ENCODE measurements at places on chromosomes 6 and 20. TPM values are rescaled to one million over a fixed set of nuclear protein-coding genes. Genes with fewer than 3 reads are reported as not detected.

DLL1 gene
- 7.5 TPM for total RNA-seq

- no peak for DNase-seq
These were observed 73.2 kb downstream of the BCKDHB start for GRCh38 chr6:80179695-80180094.

GRCh38 chr6:134233180-134233955, 84.5 kb downstream of the SGK1 start:
- no peak for DNase-seq

DNA sequence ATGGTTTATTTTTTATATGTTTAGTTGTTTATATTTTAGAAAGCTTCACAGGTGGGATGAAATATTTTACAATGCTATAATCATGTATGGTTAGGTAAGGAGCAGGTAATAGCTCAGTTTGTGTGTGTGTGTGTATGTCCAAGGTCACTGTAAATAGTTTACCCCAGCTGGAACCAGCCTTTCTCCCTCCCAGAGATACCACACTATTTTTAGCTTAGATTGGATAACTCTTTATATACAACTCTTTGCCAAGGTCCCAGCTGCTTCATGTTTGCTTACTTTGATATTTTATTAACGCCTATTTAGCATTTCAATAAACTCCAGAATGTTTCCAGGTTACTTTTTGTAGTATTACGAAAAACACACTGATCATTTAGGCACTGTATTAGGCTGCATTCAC, 1.8 kb upstream of the PEX7 start:
- DNase-seq = no peak

- DNase-seq = peak; percentile 99
These were observed 588 bp upstream of the ACSS2 start for GRCh38 chr20:34875642-34876405.

DNA sequence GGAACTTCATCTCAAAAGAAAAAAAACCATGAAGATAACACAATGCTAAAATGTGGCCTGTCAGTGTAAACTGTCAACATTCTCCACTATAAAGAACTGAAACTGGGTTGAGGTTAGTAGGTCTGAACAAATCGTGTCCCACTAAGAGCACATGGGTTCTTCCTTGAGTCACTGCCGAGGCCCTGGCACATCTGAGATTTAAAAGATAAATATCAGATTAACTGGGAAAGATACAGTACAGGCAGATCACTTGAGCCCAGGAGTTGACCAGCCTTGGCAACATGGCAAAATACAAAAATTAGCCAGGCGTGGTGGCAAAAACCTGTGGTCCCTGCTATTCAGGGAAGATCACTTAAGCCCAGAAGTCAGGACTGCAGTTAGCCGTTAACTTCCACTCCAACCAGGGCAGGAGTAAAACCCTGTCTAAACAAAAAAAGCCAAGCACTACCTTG, 5.6 kb downstream of the EEF1A1 start:
- peak; percentile 12 for DNase-seq

DNA sequence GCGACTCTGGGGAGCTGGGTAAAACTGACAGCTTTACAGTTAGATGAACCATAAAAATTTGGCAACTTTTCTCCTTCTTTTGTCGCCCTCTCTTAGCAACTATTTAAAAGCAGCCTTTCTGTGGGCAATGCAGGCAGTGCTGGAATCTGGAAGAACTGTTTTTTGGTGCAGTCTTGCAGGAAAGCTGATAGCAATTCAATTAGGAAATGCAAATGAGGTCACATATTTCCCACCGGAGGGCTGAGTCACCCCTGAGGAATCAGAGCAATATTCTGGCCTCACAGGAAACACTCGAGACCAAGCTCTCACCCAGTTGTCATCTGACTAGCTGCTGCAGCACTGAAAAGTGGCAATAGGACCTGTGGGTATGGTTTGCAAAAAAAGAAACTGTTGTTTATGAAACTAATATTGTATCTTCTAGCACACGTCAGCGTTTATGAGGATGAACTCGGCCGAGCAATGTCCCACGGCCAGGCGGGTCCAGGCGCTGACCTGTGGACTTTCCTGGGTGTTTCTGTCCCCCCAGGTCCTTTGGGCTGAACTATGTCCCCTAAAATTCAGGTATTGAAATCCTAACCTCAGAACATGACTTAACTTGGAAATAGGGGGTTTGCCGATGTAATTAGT, 312.3 kb downstream of the TAF4 start:
- peak; percentile 58 for DNase-seq

All from dermis blood vessel endothelial cell (primary cell).